Stimulated activated CD4-positive, alpha-beta T cell treated with anti-CD3 and anti-CD28 coated beads, Interleukin-1b, Interleukin-23, amount 100 ng/mL, for 1 hour (primary cell): ENCODE measurements at places on chromosomes 3 and 15.
A peak's percentile ranks its signal among the peaks of the same experiment; 100 is the strongest.

- no peak for DNase-seq
Observed at GRCh38 chr15:90872486-90873184, 4.2 kb downstream of the FURIN start.

DNA sequence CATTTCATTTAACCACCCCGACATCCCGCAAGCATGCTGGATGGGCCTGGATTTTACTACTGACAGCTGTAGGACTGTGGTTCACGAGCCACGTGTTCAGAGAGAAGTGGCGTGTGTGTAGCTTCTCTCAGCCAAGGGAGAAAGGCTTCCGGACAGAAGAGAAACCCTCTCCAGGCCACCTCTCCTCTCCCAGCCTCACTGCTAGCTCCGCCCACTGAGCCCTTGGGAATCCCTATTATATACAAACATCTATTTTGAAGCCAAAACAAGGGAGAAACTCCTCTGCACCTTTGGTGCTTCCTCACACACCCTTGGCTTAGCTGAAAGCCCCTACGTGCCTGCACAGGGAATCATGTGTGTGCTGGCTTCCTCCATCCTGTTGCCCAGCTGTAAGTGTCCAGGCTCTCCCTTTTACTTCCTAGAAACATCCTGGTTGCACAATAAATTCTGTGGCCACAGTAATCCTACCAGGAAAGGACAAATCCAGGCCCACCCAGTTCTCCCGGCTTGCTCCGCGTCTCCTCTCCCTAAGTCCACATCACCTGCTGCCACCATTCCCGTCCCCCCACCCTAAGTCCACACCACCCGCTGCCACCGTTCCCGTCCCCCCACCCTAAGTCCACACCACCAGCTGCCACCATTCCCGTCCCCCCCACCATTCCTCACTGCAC, 30.5 kb downstream of the PCSK6 start:
- DNase-seq, result no peak

DNA sequence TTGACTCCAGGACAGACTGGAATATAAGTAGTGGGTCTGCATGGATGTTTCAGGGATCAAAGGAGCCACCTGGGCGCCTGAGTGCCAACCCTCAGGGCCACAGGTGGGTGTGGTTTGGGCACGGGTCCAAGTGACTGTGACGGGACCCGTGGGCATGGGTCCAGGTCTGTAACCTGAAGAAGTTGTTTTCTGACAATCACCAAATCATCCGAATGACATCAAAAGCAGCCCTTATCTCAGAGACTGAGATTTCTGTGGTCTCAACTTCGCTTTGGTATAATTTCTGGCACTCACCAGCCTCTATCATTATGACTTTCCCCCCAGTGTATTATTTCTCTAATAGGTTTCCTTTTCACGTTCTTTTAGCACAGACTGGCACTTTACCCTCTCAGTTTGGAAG, 24.4 kb downstream of the RLBP1 start:
- no peak for DNase-seq

GRCh38 chr3:115789481-115789880, 166.2 kb downstream of the GAP43 start:
- no peak for DNase-seq

DNA sequence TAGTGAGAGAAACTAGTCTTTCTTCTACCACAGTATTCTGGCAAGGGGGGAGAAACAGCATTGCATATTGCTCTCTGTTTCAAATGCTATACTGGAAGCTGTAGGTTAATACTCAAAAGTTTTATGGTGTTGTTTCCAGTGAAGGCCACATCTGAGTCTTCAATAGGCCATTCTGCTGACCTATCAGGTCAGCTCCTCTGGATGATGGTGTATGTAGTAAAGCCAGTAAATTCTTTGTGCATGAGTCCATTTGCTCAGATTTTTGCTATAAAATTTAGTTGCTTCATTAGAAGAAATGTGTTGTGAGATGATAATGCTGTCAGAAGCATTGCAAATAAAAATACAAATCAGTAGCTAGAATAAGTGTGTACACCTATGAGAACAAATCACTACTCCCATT, 64.9 kb upstream of the RBMS3 start:
- no peak for DNase-seq

- no peak for DNase-seq
Observed at GRCh38 chr3:188772886-188773285, 398.9 kb upstream of the TPRG1 start.

DNA sequence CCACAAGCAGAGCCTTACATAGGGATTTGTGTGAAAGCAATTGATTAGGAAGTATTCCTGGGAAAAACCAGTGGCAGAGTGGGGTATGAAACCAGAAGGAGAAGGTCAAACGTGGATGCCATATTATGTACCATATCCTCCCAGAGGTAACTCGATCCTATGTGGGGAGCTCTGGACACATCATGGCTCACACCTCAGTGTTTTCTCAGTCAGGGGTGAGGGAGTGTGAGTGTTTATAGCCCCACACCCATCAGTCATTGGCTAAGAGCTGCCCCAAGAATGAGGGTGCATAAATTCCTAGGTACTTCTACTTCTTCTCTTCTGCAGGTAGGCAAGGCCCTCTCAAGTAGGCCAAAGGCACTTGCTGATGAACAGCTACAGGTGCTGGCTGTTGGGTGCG, 28.2 kb upstream of the PDZRN3 start:
- no peak for DNase-seq

DNA sequence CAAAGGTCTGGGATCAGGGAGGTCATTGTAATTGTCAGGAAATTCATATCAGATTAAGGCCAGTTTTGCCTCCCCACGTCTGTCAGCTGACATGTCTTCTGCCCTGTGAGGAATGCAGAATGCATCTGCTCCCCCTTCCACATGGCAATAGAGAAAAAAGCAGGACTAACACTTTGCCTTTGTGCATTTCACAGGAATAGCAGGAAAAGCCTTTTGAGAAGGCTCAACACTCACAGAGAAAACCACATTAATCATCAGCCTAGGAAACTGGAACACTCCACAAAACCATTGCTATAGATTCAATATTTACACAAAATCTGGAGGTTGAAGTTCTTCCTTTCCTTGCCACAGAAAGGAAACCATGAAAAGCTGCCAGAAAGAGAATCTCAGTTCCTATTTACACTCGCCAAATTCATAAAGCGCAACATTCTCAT, 165.2 kb upstream of the HES1 start:
- DNase-seq, result no peak

DNA sequence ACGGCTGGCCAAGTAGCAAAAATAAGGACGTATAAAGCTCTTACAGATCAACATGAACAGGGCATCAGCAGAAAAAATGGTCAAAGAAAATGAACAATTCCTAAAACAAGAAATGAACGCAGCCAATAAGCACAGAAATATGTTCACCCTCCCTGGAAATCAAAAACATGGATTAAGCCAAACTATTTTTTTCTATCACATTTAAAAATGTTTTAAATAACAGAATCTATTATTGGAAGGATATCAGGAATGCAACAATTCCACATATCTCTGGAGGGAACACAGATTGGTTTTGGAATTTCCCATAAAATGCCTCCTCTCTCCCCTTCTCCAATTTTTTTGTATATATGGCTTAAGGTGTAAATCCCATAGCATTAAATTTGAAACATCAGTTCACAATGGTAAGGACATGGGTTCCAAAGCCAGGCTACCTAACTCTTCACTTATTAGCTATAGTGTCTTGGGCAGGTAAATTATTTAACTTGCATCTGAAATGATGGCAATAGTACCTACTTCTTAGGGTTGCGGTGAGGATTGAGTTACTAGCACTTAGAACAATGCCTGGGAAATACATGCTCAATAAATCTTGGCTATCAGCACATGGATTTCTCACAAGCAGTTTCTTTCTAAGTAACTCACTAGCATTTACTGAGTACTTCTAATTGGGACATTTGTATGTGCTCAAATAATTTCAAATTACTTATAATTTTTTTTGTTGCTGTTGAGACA, 10.1 kb downstream of the UACA start:
- DNase-seq, result no peak

DNA sequence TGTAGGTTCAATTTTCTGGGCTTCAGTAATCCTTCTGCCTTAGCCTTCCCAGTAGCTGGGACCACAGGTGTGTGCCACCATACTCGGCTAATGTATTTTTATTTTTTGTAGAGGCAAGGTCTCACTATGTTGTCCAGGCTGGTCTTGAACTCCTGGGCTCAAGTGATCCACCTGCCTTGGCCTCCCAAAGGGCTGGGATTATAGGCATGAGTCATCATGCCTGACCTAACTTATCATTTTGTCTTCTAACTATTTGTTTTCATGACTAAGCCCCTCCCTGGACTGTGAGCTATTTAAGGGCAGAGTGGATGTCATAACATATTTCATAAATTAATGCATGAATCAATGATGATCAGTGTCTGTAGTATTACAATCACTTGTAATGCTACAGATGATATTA, 56.1 kb upstream of the PIAS1 start:
- DNase-seq, result no peak

GRCh38 chr3:160098261-160098908, 109.8 kb downstream of the IL12A start:
- no peak for DNase-seq

DNA sequence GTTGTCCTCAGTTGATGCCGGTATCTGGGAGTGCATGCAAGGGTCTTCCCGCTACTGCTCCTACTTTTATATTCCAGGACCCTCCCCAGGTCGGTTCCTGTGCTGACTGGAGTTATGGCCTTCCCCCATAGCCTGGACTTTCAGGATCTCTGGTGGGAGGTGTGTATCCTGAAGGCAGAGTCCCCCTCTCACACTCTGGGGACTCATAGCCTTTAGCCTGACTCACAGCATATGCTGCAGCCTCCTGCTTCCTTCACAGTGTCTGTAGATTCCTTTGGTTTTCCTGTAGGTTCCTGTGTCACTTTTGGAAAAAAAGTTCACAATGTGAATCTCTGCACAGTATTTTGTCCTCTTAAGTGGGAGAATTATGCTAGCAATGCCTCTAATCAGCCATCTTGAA, 180.6 kb upstream of the RBMS3 start:
- DNase-seq, result no peak

DNA sequence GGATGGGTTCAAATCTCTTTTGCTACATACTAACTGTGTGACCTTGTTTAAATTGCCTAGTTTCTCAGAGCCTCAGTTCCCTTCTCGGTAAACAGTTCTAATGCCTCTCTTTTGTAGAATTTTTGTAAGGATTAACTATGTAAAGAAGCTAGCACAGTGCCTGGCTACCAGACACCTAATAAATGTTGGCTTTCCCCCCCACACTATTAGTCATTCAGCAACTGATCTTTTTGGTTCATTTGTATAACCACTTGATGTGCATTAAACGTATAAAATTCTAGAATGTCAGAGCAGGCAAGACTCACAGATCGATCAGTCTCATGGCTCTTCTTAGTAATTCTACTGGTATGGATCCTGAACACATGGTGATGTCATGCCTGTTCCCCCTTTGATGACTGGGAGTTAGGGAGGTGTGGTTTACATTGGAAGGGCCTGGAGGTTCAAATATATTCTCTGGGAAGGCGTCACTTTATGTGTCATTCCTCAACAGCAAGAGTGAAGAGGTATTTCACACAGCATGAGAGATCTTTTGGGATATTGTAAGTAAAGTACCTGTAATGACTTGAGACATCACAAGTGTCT, 6.5 kb downstream of the TAGLN3 start:
- no peak for DNase-seq

DNA sequence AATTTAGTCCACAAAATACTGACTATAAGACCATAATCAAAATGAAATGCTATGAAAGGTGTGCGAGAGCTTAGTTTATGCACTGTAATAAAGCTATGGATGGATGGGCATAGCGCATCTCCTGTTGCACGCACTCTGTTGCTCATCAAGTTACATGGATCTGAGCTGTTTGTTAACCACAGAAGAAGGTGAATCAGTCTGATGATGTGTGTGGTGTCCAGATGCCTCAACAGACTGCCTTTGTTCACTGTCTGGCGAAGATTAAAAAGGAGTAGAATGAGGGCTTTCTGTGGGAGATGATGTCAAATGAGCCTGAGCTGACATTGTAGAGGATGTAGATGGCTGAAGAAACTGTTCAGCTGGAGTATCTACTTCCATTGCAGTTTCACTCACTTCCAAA, 36.1 kb downstream of the NSMCE3 start:
- no peak for DNase-seq

GRCh38 chr15:50906954-50907600, 1.4 kb upstream of the AP4E1 start:
- DNase-seq, result peak; percentile 42

DNA sequence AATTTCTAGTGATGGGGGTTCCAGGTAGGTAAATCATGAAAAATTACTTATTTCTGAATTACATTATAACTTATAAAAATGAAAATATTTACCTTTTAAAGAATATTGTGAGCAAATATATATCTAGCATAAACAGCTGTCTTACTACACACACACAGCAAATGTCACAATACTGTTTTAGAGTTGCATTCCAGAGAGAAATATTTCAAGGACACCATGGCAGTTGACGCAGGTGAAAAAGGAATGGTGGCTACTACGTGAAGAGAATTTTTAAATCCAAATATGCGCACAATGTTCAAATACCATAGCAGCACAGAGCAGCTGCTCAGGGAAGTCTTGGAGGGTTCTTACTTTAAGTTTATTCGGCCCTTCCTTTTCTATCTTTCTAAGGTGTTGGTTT, 356.2 kb downstream of the CGGBP1 start:
- DNase-seq, result no peak

DNA sequence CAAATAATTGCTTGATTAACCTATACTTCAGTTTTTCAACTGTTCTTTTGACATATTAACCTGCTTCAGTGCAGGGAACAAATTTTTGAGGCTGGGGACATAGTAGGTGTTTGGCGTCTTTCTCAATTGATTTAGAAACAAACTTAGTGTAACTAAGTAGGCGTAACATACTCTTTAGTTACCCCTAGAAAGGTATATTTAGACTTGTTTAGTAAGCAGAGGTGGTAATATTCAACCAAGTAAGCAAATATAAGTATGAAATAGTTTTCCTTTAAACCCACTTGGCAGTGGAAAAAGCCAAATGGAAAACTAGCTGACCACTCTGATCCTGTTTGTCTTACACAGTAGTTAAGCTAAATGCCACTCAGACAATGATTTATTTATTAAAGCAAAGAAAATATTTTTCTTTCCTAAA, 113.2 kb downstream of the MBNL1 start:
- DNase-seq, result no peak

GRCh38 chr15:29379647-29380046, 110.0 kb upstream of the NSMCE3 start:
- no peak for DNase-seq

DNA sequence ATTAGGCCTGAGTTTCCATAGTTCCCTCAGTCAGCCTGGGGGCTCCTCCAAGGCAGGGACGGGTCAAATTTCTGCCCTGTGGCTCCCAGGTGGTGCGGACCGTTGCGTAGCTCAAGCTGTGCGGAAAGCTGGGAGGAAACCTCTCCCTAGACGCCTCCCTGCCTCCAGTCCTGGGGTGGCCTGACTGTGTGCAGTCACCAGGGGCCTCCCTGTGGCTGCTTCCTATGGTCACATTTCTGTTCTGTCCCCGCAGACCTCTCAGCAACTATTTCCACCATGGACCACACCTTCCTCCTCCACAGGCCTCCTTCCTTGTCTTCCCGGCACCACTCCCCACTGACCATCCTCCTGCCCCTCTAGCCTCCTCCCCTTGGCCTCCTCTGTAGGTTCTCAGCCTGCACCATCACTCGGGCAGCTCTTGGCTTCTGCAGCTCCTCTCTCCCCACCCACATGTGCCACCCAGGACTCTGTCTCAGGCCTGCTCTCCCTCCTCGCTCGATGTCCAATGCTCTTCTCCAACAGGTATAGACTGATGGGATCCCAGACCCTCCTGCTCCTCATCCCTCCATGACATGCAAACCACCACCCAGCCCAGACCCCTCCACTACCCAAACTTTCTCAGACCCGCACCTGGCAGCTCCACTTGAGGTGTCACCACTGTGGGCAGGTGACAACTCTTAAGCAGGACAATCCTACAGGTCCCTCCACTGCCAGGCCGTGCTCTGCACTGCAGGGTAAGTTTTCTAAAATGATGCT, 26.9 kb upstream of the SEC13 start:
- DNase-seq, result no peak

- no peak for DNase-seq
Observed at GRCh38 chr15:91824256-91824655, 29.3 kb upstream of the SLCO3A1 start.
